ENCODE measurements at places on chromosomes 1 and 21.

- DNase-seq: peak; percentile 93
Measured at GRCh38 chr1:161119092-161119903, 1.4 kb downstream of the NIT1 start.

DNA sequence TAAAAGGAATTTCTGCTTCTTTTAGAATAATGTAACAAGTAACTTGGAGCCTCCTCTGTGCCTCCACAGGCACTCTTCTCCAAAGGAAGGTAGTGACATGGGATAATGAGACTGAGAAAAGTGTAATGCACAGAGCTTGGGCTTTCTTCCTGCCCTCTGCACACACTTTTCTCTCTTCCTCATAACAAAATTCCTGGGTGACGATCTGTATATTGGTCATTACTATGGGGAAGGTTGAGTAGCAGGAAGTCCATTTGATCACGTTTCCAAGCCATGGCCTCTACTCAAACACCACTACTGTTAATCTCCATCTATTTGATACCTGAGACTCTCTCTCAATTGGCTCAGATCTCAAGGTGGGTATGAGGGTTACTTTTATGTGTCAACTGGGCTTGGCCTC lies 113.9 kb downstream of the GRIK1 start:
- DNase-seq: no peak

DNA sequence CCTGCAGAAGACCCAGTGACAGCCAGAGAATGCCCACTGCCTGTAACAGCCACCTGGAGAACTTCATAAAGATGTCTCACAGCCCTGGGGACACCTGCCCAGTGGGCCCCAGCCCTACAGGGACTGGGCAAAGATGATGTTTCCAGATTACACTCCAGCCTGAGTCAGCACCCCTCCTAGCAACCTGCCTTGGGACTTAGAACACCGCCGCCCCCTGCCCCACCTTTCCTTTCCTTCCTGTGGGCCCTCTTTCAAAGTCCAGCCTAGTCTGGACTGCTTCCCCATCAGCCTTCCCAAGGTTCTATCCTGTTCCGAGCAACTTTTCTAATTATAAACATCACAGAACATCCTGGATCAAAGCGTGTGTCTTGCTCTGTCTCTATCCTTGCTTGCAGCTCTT lies 14.7 kb upstream of the PINK1 start:
- no peak for DNase-seq

GRCh38 chr1:59225594-59226316 lies 71.1 kb upstream of the FGGY start:
- no peak for DNase-seq

DNA sequence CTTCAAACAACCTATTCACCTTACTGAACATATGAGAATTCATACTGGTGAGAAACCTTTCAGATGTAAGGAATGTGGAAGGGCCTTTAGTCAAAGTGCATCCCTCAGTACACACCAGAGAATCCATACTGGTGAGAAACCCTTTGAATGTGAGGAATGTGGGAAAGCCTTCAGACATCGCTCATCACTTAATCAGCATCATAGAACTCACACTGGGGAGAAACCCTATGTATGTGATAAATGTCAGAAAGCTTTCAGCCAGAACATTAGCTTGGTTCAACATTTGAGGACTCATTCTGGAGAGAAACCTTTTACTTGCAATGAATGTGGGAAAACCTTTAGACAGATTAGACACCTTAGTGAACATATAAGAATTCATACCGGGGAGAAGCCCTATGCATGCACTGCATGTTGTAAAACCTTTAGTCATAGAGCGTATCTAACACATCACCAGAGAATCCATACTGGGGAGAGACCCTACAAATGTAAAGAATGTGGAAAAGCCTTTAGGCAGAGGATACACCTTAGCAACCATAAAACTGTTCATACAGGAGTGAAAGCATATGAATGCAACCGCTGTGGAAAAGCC lies 13.2 kb upstream of the EXO5 start:
- no peak for DNase-seq

DNA sequence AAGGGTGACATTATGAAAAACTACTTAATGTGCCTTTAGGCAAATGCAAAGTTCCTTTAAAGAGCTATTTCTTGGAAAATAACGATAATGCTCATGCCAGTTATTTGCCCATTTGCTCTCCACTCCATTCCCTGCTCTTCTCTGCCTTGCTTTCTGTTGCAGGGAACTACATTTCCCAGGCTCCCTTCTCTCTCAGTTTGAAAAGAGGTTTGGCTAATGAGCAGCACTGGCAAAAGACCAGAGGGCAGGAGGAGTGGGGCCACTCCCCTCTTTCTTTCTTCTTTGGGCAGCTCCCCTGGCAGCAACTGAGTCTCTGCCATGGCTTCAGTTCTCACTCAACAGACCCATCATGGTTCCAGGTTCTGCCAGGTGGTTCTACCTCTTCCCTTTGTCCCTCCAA lies 130.5 kb downstream of the RWDD3 start:
- no peak for DNase-seq

GRCh38 chr1:157496121-157496526 lies 56.2 kb downstream of the FCRL5 start:
- DNase-seq: peak; percentile 44

Measured in choroid plexus epithelial cell (primary cell).